ENCODE measurements at places on chromosomes 5 and 9.

DNA sequence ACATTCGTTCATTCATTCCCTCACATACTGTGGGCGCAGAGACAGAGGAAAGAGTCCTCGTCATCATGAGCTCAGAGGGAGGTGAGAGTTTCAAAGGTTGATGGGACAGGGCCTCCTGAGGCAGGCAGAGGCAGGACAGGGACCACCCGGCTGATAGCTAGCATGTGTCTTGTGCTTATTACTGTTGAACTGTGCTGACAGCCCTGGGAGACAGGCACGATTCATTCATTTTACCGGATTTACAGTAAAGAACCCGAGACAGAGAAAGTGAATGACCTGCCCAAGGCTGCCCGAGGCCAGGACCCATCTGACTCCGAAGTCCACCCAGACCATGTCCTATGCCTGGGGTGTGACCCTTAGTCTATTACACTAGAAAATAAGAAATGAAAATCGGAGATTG is 4.9 kb upstream of the FAM163B start:
- no peak for DNase-seq

GRCh38 chr9:78097541-78097940 is 65.9 kb upstream of the GNAQ start:
- peak; percentile 74 for DNase-seq

- DNase-seq: no peak
Measured at GRCh38 chr5:121758615-121759014, 93.1 kb upstream of the FTMT start.

DNA sequence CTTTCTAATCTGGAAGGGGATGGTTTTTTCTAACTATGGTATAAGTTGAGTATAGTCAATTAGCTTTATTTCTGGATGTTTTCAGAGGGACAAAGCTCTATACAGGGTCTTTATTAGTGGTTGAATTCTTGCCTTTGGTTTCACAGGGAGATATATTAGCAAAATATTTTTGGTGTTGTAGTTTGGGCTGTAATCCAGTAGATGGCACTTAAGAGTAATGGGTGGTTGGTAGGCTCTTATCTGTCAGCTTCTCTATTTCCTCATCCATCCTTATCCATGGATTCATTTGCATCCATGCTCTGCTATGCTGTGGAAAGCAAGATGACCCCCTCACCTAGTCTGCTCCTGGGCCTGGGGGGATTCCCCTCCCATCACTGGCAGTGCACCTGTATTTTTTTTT is 363.6 kb upstream of the CYLC2 start:
- peak; percentile 60 for DNase-seq

GRCh38 chr9:134847752-134848432 is 32.7 kb upstream of the FCN2 start:
- DNase-seq: no peak

DNA sequence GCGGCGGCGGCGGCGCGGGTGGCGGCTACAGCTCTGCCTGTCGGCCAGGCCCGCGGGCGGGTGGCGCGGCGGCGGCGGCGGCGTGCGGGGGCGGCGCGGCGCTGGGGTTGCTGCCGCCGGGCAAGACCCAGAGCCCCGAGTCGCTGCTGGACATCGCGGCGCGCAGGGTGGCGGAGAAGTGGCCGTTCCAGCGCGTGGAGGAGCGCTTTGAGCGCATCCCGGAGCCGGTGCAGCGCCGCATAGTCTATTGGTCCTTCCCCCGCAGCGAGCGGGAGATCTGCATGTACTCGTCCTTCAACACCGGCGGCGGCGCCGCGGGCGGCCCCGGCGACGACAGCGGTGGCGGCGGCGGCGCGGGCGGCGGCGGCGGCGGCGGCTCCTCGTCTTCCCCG is 296 bp downstream of the ZSWIM6 start:
- no peak for DNase-seq

- DNase-seq: no peak
Measured at GRCh38 chr5:146165903-146166302, 16.5 kb downstream of the LARS1 start.

DNA sequence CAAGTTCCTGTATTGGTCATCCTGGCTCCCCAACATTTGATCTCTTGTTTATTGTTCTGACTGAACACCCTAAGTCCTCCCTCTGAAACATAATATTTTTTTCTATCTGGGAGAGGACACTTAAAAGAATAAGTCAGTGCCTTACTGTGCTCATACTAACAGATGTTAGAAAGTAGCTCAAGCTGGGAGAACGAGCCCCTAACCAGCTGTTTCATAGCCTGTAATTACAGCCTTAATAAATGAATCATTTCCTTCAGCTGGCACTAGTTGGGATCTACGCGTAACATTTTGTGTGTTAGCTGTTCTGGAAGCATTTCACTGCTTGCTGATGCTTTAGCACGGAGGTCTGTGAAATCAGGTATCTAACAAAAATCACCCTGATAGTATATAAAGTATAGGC is 345.9 kb upstream of the RIOK2 start:
- DNase-seq: no peak

- DNase-seq: peak; percentile 38
Measured at GRCh38 chr5:133287500-133287899, 235.7 kb downstream of the HSPA4 start.

DNA sequence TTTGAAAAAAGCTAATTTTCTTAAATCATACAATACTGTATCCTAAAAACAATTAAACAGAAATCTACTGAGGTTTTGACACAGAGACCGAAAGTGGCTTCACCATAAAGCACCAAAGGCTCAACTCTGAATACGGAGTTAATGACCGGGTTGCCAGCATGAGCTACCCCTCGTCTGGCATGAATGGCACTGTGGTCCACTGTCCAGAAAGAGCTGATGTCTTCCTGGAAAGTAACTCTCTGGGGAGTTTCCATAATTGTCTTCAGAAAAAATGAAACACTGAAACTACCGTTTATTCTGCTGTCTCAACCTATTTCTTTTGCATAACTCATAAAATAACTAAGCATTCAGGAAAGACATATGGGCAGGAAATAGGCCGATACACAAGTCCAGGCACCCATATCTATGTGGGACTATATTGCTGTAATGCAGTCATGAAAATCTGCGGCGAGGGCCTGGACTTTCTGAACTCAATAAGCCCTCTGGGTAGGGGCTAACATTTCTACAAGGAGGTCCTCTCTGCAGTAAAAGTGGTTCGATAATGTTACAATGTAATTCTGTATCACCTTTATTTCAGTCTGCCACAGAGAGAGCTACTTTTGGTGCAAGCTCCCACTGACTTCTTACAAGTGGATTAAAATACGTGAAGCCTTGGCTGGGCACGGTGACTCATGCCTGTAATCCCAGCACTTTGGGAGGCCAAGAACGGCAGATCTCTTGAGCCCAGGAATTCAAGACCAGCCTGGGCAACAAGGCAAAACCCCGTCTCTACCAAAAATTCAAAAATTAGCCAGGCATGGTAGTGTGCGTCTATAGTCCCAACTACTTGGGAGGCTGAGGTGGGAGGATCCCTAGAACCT is 52.4 kb downstream of the ANKH start:
- no peak for DNase-seq

- DNase-seq: no peak
Measured at GRCh38 chr5:175728316-175728715, 70.4 kb downstream of the HRH2 start.

GRCh38 chr5:115816226-115817081 is at the start of gene CDO1:
CDO1 (minus strand) TSS chr5:115816659; CDS start chr5:115816397, 262 bp downstream.
- DNase-seq: peak; percentile 86

GRCh38 chr5:170591054-170591453 is 87.2 kb downstream of the KCNIP1 start:
- no peak for DNase-seq

GRCh38 chr5:96244696-96245095 is 188.4 kb downstream of the PCSK1 start:
- no peak for DNase-seq

DNA sequence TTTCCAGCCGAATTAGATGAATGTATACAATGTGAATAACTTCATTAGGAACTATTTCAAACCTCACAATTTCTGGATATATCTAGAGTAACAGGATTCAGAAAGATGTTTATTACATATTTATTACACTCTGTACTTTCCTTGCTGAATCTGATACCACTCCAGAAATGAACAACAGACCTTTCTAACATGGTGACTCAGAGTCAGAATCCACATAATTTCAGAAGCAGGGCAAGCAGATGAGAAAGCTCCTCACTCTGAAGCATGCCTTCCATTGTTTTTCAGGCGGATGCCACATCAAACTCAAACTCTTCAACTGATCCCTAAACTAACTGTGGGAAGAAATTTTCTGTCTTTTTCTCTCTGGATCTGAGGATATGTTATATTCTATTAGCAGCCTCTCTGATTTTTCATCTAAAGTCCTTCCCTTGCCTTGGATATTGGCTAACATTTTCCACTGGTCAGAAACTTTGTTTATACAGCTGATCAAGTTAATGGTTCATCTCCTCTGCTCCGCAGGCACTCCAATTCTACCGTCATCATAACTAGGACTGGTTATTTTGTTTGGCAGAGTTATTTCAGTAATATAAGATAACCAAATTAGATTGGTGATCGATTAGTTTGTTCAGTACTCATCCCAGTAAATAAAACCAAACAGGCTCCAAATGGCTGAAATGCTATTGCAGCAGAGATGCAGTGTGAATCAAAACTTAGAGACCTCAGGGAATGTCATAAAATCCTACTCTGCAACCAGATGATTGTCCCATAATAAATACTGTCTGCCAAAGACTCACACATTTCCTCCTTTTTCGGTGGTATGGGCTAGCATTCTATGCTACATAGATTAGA is 556.0 kb downstream of the EBF1 start:
- no peak for DNase-seq

GRCh38 chr5:23411994-23412393 is 95.4 kb upstream of the PRDM9 start:
- no peak for DNase-seq

GRCh38 chr5:27706832-27707231 is 668.4 kb upstream of the CDH9 start:
- DNase-seq: no peak
